ENCODE measurements at places on chromosomes 3 and 15.
A peak's percentile ranks its signal among the peaks of the same experiment; 100 is the strongest.

- DNase-seq, result no peak
Observed at GRCh38 chr3:100957261-100957986, 35.8 kb downstream of the ABI3BP start.

GRCh38 chr3:83769791-83770663 lies 1188.8 kb upstream of the CADM2 start:
- no peak for DNase-seq

- no peak for DNase-seq
Observed at GRCh38 chr3:31002730-31003129, 108.3 kb upstream of the GADL1 start.

DNA sequence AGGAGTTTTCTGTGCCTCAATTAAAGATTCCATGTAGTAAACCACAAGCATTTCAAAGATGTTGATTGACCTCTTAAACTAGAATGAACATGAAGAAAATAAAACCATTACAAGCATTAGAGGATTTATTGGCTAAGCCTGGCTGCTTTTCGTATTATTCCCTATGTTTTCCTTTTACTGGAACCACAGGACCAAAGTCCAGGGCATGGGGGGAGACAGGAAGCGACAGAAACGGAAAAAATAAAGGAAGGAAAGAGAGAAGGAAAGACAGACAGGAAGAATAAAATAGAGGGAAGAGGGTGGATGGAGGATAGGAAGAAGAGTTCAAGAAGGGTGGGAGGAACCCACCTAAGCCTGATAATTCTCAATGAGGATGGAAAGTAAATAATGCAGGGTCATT lies 169.9 kb downstream of the SHQ1 start:
- DNase-seq, result no peak

- no peak for DNase-seq
Observed at GRCh38 chr3:128491941-128492670, 895 bp downstream of the GATA2 start.

DNA sequence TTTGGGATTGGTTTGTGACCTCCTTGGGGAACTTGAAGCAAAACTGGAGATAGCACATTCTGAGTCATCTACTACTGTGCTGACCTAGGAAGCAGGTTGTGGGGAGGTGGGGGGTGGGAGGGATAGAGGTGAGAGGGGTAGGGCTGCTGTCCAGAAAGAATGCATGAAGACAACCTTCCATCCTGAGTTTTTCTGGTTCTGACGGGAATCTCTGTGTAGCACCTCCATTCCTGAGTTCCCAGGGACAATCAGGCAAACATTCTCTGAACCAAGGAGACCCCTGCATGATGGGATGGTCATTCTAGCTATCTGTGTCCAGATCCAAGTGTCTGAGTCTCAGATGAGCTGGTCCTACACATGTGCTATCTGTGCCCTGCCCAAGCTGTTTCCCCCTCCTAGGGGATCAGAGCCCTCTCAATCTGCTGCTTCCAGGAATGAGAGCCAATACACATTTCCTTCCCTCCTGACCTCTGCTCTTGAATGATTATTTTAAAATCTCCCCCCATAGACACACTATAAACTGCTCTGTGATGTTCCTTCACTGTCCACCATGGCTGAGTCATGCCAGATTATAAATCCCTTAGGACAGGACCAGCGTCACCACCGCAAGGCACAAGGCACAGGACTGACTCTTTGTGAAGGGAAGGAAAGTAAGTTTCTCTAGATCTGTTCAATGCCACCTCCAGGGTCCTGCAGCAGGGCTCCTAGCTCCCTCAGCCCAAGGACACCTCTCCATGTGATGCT lies 2.2 kb upstream of the CD276 start:
- no peak for DNase-seq

DNA sequence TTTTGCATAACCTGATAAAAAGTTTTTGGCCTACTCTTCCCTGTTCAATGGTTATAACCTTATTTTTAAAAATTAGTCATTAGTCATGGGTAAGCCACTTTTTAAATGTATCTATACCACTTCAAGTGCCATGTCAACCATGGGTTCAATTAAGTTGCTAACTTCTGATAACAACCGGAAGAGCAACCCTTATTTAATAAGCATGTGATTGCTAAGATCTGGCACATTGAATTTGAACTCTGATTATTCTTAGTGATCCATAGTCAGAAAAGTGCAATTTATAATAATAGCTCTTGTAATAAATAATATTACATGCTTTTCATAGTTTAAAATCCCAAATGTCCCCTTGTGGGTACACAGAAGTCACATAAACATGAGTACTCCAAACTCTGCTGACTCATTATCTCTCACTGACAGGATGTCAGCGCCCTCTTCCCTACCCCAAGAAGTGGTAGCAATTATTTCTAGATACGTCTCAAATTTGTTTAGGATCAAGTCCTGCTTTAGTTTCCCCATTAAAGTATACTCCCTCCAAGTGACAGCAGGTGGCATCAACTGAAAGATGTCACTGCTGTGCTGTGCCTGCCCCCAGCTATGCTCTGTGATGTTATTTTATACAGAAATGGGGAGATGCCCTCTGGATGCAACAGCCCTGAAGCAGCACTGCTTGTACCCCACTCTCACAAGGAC lies 18.6 kb downstream of the SAMD7 start:
- no peak for DNase-seq

DNA sequence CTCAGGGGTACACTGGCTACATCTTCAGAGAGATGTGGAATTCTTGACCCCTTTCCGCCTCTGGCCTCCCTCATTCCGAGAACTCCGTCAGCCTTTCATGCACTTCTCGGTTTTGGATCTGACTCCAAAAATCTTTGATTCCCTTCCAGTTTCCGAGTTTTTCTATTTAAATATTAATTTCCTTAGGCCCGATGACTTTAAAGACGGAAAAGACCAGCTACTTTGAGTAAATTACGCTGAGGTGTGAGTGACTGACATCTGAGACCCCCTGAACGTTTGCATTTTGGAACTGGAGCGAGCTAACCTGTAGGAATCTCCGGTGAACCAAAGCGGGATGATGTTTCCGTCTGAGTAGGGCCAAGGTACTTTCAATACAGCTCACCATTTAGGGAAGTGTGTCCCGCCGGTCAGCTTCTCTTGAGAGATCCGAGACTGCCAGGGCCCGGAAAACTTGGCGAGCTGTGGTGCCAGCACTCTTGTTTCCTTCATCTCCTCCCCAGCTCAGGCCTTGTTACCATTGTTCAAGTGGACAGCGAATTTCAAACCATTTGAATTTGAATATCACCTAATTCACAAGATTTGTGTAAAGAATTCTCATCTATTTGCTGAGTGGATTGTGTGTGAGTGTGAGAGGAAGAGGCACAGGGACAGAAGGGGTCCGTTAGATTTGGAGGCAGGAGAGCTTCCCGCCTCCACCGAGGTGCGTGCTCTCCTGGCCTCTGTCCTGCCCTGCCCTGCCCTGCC lies 5.4 kb downstream of the SOX14 start:
- no peak for DNase-seq

- DNase-seq, result no peak
Observed at GRCh38 chr15:93524432-93524831, 435.4 kb upstream of the RGMA start.

DNA sequence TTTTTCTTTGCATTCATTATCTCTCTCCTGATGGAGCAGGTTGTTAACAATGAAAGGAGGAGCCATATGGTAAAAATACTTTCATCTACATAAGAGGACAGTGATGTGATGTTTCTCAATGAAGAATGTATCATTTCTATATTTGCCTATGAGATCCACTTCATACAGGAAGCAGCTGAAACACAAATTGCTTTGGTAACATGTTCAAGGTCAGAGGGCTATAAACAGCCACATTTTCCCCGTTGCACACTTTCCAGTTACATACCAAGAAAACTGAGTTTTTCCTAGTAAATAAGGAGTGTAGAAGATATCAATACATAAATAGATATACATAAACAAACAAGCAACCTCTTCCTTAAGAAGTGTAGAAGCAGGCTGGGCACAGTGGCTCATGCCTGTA lies 32.6 kb upstream of the GYG1 start:
- no peak for DNase-seq

GRCh38 chr3:13016721-13017255 lies 56.4 kb downstream of the IQSEC1 start:
- DNase-seq, result no peak

GRCh38 chr15:80012060-80012726 lies 41.2 kb upstream of the BCL2A1 start:
- DNase-seq, result no peak

- no peak for DNase-seq
Observed at GRCh38 chr3:13544951-13545651, 3.8 kb upstream of the FBLN2 start.

- no peak for DNase-seq
Observed at GRCh38 chr3:32646761-32647160, 38.2 kb upstream of the CNOT10 start.

- DNase-seq, result no peak
Observed at GRCh38 chr15:42577514-42578031, 2.2 kb downstream of the STARD9 start.

GRCh38 chr3:128112357-128112968 lies 11.1 kb downstream of the RUVBL1 start:
- no peak for DNase-seq

DNA sequence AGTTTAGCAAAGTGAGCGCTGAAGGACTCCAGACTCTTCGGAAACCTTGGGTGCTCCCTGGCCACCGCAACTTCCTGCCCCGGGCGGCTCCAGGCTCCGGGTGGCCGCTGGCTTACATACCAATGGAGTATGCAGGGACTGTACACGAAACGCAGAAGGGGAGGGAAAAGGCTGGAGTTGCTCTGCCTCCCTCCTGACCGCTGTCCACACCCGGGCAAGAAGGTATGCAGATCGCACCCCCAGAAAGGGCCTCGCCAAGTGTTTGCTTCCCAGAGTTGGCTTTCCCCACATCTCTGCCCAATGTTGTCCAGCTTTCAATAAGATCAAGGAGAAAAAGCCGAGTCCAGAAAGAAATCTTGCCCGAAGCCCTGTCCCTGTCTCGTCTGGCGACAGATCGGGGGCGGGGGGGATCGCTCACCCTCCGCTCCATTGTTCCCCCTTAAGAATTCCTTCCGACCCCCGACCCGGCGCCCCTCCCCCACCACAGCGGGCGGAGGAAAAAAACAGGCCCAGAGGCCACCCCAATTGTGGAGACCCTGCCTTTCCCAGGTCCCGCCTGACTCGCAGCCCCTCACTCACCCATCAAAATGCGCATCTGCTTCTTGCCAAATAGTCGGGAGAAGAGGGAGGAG lies 533 bp downstream of the ARF4 start:
- peak; percentile 69 for DNase-seq

GRCh38 chr15:29685156-29686078 lies 136.9 kb downstream of the TJP1 start:
- DNase-seq, result no peak

DNA sequence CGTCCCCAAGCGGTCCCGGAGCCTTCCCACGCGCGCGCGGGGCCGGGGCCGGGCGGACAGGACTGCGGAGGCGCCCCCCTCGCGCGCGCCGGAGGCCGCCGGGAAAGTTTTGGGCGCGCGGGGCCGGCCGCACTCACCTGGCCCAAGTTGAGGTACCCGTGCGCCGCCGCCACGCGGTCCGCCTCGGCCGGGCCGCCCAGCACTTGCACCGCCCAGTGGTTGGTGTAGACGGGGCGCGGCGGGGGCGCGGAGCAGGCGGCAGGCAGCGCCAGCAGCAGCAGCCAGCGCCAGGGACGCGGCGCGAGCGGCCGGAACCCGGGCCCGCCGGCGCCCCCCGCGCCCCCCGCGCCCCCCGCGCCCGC lies 289 bp downstream of the PCSK6 start:
- no peak for DNase-seq

GRCh38 chr3:58507356-58508078 lies 15.6 kb downstream of the KCTD6 start:
- no peak for DNase-seq

DNA sequence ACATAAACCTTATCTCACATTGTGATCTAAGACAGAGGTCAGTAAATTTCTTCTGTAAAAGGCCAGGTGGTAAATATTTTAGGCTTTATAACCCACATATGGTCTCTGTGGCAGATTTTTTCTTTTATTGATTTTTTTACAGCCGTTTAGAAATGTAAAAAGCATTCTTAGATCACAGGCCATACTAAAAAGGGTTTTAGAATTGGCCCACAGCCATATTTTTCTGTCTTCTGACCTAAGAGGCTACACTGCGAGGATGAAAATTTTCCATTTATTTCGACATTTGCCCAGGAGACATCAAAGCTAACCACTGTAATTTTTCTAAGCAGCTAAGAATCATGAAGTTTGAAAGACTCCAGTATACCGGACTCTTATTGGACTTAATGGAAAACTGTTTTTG lies 377.2 kb upstream of the SGO1 start:
- DNase-seq, result no peak

- no peak for DNase-seq
Observed at GRCh38 chr3:122977746-122978466, 49.7 kb downstream of the SEMA5B start.

- DNase-seq, result no peak
Observed at GRCh38 chr3:4785551-4785950, 193.7 kb upstream of the BHLHE40 start.

All from CMK (cell line).